ENCODE measurements at places on chromosomes 3 and 15.

- no peak for DNase-seq
Observed at GRCh38 chr3:144237351-144237750, 265.7 kb downstream of the DIPK2A start.

DNA sequence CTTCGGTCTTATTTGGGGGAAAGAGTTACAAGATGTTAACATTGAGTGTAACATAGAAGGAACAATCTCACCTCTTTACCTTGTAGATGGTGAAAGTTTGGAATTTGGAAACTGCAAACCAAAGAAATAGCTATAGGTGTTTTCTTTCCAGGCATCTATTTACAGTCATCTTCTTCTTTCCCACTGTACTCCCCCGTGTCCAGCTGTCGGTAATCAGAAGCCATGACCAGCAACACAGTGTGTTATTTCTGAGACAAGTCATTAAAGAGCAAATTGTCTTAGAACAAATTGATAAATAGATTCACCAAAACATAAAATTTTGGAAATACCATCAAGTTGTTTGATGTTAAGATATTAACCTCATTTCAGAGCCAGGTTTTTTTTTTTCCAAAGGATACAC lies 590.5 kb upstream of the NAALADL2 start:
- no peak for DNase-seq

- DNase-seq = no peak
Observed at GRCh38 chr15:51550841-51551240, 71.7 kb downstream of the DMXL2 start.

GRCh38 chr15:55823699-55824340 lies 80.9 kb upstream of the PRTG start:
- DNase-seq = no peak

- DNase-seq = no peak
Observed at GRCh38 chr15:98551936-98552562, 96.3 kb upstream of the IGF1R start.

DNA sequence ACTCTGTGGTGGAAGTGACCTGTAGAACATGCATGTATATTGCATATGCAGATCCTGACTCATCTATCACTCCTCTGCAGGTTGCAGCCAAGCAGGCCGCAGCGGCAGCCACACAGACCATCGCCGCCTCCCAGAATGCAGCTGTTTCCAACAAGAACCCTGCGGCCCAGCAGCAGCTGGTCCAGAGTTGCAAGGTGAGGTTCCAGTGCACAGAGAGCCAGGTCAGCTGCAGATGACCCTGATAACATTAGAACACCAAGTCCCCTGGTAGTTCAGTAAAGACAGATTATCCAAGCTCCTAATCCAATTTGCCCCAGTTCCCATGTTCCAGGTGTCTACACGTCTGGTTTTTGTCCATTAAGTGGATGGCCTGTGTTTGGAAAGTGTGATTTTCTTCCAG lies 325.1 kb upstream of the TPM1 start:
- DNase-seq = no peak

- no peak for DNase-seq
Observed at GRCh38 chr15:51371266-51371665, 29.8 kb downstream of the GLDN start.
